Stimulated activated CD8-positive, alpha-beta memory T cell treated with anti-CD3 and anti-CD28 coated beads, Interleukin-4, amount 100 ng/mL, for 4 hours (primary cell): ENCODE measurements at places on chromosomes 1 and 21.

- DNase-seq: no peak
These were observed 24.4 kb downstream of the ELAPOR1 start for GRCh38 chr1:109138358-109138757.

DNA sequence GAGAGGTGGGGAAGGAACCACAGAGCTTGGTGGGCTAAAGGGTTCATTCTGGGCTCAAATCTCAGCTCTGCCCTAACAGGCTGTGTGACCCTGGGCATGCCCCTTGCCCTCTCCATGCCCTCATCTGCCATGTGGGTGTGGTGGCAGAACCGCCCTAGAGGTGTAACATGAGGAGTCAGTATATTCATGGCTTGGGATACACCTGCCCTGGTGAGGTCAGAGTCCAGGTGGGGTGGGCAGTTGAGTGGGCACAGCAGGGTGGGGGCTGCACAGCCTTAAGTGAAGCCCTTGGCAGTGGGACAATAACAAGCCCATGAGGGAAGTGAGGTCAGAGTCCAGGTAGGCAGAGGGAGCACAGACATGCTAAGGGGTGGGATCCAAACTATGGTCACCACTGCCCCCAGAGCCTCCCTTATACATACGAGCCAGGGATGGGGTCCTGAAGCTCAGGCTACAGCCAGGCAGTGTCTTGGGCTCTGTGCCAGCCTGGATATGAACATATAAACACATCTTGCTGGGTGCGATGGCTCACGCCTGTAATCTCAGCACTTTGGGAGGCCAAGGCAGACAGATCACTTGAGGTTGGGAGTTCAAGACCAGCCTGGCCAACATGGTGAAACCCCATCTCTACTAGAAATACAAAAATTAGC lies 59.0 kb upstream of the EFHD2 start:
- no peak for DNase-seq

DNA sequence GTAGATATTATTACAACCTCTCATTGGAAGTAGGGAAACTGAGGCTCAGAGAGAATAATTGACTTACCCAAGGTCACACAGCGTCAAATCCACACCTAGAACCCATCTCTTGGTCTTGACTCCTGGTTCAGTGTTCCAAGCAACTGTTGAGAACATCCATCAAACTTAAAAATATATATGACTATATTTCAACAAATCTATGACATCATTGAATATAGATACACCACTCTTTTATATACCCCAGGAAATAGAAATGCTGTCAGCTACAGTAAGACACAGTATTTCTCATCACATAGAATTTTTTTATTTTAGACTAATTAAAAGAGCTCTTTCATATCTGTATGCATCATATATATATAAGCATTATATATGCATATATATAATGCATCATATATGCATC lies 56.9 kb downstream of the RUNX3 start:
- no peak for DNase-seq

- no peak for DNase-seq
These were observed 10.7 kb downstream of the DUSP23 start for GRCh38 chr1:159791461-159791860.

DNA sequence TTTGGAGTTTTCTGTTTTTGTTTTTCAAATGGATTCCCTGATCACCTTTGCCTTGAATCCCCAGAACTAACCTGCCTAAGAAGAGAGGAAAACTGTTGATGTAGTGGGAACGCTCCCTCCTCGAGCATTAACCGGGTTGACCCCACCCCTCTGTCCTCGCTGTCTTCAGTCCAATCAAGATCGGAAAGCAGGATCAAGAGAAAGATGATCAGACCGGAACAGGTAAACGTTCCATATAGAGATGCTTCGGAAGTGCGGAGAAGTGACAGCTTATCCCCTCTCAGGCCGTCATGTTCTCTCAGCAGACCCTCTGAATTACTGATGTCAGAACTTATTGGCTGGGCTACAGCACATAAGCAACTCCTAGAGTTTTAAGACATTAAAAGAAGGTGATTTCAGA lies 800 bp upstream of the FAM163A start:
- DNase-seq: no peak

GRCh38 chr1:58939666-58940370 lies 156.0 kb upstream of the JUN start:
- no peak for DNase-seq

GRCh38 chr1:46767649-46768282 lies 31.1 kb upstream of the CYP4B1 start:
- no peak for DNase-seq

DNA sequence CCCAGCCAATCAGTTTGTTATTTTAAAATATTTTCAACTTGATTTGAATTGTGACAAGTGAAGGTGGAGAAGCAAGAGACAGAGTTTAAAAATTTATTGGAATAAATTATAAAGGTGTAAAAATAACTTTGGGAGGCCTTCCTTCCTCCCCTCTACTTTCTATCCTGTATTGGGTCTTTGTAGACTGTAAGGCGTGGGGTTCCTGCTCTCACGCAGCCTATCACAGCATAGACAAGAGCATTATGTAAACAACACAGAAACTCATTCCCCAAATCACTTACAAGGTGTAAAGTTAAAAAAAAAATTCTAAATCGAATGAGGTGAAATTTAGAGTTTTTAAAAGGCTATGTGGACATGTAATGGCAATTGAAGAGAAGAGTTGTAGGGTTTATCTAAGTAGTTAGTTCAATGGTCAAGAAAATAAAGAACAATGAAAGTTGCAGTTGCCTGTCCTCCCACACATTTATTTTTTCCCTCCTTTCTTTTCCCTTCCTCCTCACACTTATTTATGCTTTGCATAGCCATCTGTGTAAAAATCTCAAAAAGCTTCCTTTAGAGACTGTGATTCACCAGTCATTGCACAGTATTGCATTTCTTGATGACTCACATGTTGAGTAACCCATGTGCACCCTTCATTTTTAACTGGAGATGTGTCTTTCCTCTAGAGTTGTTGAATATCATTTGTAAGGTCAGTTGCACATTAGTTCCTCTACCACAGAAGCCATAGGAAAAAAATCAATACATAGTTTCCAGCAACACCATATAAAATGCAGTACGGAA lies 242.2 kb downstream of the PTPRC start:
- no peak for DNase-seq

DNA sequence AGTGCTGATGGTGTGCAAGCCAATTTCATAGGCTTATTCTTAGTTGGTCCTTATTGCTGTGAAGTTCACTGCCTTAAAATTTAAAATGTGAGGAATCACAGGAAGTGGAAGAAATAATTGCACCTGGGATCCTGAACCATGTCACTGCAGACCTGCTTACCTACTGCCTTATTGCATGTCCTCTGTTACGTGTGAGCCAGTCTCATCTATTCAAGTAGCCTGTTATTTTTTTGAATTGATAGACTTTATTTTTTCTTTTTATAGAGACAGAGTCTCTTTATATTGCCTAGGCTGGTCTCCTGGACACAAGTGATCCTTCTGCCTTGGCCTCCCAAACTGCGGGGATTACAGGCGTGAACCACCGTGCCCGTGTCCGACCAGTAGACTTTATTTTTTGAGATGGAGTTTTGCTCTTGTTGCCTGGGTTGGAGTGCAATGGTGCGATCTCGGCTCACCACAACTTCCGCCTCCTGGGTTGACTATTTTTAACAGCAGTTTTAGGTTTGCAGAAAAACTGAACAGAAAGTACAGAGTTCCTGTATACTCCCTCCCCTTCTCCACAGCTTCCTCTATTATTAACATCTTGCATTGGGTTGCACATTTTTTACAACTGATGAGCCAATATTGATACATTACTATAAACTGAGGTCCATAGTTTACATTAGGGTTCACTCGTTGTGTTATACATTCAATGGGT lies 14.0 kb upstream of the DISC1 start:
- no peak for DNase-seq

DNA sequence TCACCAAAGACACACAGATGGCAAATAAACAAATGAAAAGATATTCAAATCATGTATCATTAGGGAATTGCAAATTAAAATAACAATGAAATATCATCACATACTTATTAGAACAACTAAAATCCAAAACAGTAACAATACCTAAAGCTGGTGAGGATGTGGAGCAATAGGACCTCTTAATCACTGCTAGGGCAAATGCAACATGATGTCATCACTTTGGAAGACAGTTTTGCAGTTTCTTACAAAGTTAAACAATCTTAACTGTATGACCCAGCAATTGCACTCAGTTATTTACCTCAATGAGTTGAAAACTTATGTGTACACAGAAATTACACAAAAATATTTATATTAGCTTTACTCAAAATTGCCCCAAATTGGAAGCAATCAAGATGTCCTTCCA lies 47.3 kb downstream of the SELENOF start:
- no peak for DNase-seq
